NCI-H1930 (cell line): ENCODE measurements at places on chromosomes 5 and 9.

- DNase-seq: no peak
Observed at GRCh38 chr5:86879086-86879485, 261.3 kb downstream of the COX7C start.

GRCh38 chr9:134666208-134666607 lies 24.6 kb downstream of the COL5A1 start:
- DNase-seq: no peak

DNA sequence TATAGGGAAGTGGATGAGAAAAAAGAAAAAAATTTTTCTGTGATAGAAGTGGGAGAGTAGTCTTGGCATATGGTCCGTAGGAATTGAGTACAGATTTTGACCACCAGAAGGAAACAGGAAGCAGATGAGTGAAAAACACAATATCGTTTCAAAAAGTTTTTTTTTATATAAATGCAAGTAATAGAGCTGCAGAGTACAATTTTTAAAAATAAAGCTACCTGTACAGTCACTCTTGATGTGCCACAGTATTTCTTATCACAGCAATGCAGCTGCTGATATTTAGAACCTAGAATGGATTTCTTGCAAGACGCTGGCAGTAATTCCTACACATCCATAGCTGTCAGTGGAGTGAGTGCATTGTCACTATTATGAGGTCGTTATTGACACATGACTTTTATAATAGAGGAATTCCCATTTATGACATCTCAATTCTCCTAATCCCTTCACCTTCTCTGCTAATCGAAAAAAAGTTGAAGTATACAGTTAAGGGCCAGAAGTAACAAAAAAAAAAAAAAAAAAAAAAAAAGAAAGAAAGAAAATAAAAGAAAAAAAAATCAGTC lies 477.7 kb downstream of the TAF11L14 start:
- DNase-seq: no peak

GRCh38 chr5:73027361-73027760 lies 71.5 kb downstream of the FCHO2 start:
- no peak for DNase-seq

DNA sequence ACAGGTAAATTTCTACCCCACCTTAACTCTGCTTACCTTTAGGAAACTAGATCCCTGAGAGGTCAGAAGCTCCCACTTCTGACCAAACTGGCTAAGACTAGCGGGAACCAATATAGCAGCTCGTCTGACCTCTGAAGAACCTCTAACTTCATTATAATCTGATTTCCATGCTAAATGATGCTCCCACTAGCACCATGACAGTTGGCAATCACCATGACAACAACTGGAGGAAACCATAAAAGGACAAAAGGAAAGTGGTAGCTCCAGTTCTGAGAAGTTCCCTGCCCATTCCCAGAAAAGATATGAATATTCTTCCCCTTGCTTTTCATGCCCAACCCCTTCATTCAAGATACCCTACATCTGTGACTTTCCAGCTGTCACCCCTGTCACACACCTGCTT lies 483.3 kb downstream of the CTNND2 start:
- no peak for DNase-seq

DNA sequence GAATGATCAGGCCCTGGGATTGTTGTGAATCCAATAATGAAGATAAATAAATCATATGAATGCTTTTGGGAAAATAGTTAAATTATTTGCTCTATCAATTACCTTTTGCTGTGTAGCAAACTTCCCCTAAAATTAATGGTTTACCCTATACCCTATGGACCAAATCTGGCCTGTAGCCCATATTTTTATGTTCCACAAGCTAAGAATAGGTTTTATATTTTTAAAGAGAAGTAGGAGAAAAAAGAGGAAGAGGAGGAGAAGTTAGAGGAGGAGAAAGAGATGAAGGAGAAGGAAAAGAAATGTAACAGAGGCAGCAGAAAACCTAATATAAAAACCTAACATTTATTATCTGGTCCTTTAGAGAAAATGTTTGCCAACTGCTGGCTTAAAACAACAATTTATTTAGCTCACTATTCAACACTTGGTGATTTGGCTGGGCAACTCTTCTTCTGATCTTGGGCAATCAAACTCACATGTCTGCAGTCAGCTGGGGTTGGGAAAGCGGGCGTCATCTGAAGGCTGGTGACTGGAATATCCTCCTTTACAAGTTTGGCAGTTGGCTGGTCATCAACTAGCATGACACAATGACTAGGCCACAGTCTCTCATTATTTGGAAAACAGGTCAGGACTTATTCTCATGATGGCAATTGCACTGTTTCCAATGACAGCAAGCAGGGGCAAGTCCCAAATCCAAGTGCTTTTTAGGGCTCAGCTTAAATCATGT lies 522.9 kb downstream of the RASEF start:
- no peak for DNase-seq

GRCh38 chr5:60023255-60023654 lies 129.7 kb upstream of the PDE4D start:
- no peak for DNase-seq

- DNase-seq: no peak
Observed at GRCh38 chr9:27086818-27087680, 22.0 kb upstream of the TEK start.

- DNase-seq: no peak
Observed at GRCh38 chr9:136297016-136297691, 6.7 kb downstream of the CCDC187 start.
